NCI-H1436 treated with DMSO at 0.1 percent for 48 hours (cell line): ENCODE measurements at places on chromosomes 7 and 10.

- DNase-seq: no peak
Measured at GRCh38 chr10:137031-137430, 1.8 kb downstream of the ZMYND11 start.

GRCh38 chr10:110833234-110833940, 38.3 kb upstream of the PDCD4 start:
- DNase-seq: no peak

DNA sequence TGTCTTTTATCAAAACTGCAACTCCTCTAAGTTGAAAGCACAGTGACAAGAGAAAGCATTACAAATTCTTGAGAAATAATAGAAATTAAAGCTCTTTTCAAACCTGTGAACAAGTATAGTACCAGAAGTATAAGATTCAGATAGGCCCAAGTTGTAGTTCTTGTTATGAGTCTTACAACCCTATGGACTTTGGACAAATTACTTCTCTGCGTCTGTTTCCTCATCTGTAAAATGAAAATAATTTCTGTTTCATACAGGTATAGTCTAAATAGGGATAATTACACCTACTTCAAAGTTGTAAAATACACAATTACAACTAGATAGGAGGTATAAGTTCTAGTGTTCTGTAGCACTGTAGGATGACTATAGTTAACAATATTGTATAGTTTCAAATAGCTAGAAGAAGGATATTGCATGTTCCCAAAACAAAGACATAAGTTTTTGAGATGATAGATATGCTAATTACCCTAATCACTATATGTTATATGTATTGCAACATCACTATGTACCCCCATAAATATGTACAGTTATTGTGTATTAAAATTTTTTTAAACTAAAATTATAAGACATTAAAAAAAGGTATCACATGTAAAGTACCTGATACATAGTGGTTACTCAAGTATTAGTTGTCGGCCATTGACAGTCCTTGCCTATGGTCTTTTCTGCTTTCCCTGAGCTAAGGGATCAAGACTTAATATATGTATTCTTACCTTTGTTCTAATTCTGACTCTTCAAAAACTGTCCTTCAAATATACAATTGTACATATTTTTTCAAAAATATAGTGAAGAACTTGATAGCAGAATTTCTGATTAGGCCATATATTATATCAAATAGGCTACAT, 1.8 kb upstream of the WASL start:
- no peak for DNase-seq

DNA sequence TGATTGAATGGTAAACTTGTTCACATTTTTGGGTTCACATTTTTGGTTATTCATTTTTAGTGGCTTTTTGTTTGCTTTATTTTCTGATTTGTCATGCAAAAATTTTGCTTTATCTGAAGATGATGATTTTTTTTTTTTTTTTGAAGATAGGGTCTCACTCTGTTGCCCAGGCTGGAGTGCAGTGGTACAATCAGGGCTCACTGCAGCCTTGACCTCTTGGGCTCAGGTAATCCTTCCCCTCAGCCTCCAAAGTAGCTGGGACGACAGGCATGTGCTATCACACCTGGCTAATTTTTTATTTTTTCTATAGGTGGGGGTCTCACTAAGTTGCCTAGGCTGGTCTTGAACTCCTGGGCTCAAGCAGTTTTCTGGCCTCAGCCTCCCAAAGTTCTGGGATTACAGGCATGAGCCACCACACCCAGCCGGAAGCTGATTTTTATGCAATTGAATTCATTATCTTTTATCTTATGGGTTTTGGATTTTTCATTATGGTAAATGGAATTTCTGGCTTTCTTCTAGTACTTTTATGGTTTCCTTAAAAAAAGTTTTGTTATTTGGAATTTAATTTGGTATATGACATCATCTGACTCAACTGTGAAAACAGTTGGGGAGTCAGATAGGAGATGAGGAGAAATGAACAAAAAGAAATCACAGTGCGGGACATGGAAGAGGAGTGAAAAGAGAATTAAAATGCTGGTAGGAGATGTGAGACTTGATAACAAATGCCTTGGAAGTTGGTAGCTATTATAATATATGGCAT, 158.7 kb downstream of the LRMDA start:
- no peak for DNase-seq

GRCh38 chr7:111953611-111954010, 252.6 kb downstream of the DOCK4 start:
- DNase-seq: no peak

GRCh38 chr10:69470463-69471384, 19.5 kb downstream of the TSPAN15 start:
- no peak for DNase-seq

- DNase-seq: no peak
Measured at GRCh38 chr7:99489235-99489634, 10.8 kb downstream of the ZNF394 start.

- no peak for DNase-seq
Measured at GRCh38 chr7:5767066-5767465, 14.4 kb downstream of the RNF216 start.

DNA sequence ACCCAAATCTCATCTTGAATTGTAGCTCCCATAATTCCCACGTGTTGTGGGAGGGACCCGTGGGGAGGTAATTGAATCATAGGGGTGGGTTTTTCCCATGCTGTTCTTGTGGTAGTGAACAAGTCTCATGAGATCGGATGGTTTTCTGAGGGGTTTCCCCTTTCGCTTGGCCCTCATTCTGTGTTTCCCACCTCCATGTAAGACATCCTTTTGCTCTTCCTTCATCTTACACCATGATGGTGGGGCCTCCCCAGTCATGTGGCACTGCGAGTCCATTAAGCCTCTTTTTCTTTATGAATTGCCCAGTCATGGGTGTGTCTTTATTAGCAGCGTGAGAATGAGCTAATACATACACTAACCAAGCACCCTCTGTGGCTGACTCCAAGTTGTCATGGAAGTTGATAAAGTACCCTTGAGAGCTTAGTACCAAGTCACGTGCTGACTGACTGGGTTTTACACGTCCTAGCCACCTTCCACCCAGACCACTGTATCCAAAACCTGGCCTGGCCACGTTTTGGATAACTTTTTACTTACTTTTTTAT, 614.4 kb downstream of the SDK1 start:
- no peak for DNase-seq

GRCh38 chr10:119504651-119505050, 37.9 kb downstream of the RGS10 start:
- no peak for DNase-seq

- DNase-seq: no peak
Measured at GRCh38 chr10:123377883-123378282, 223.7 kb downstream of the BUB3 start.

DNA sequence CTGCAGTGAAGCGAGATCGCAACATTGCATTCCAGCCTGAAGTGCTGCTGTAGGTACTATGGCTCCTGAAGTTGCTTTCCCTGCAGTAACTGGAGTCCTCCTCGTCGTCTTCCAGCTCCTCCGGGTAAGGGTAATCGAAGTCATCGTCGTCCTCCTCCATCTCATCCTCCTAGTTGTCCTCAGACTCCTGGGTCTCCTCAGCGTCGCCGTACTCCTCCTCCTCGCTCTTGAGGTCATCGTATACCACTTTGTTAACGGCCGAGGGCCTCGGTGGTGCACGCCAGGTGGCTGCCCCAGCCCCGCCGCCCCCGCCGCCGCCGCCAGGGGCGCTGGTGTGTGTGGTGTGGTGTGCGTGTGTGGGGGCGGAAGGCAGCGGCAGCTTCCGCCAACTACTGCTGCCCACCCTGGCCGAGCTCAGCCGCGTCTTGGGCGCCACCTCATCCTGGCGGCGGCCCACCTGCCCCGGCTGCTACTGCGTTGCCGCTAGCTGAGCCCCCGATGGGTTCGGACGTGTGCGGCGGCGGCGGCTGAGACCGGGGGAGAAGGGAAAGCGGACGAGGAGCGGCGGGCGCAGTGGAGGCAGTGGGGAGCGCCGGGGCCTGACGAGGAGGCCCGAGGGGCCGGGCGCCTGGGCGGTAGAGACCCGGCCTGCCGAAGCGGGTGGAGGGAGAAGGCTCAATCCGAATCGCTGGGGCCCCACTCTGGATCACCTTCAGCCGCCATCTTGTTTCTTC, 11.8 kb upstream of the ACBD5 start:
- no peak for DNase-seq

DNA sequence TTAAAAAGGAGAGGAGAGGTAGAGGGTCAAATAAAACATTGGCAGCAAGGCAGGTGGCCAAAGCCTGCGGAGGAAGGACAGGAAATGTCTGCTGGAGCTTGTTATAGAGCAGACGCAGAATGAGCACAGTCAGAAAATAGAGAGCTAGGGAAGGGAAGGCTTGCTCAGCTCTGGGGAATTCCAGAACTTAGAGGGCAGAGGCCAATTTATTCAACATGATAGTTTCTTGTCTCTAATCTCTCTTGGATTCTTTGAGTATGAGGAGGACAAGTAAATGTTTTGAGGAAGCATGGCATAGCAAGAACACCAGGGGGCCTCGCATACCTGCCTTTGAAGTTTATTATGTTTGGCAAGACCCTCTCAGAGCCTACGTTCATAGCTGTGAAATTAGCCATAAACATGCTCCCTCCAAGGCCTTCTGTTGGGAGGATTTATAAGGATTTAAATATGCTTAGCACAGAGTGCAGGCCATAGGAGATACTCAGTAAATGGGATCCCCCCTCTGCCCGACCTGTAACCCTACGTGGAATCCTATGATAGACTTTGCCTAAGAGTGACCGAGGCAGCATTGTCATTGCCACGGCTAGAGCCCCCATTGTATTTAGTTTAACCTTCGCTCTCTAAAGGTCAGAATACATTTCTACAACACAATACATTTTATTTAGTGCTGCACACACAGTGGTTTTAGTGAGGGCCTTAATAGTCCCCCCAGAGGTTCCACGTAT, 293.9 kb downstream of the CCDC3 start:
- no peak for DNase-seq

GRCh38 chr7:21773326-21773725, 172.4 kb downstream of the CDCA7L start:
- no peak for DNase-seq

GRCh38 chr10:117472872-117473271, 69.7 kb upstream of the EMX2 start:
- DNase-seq: no peak

DNA sequence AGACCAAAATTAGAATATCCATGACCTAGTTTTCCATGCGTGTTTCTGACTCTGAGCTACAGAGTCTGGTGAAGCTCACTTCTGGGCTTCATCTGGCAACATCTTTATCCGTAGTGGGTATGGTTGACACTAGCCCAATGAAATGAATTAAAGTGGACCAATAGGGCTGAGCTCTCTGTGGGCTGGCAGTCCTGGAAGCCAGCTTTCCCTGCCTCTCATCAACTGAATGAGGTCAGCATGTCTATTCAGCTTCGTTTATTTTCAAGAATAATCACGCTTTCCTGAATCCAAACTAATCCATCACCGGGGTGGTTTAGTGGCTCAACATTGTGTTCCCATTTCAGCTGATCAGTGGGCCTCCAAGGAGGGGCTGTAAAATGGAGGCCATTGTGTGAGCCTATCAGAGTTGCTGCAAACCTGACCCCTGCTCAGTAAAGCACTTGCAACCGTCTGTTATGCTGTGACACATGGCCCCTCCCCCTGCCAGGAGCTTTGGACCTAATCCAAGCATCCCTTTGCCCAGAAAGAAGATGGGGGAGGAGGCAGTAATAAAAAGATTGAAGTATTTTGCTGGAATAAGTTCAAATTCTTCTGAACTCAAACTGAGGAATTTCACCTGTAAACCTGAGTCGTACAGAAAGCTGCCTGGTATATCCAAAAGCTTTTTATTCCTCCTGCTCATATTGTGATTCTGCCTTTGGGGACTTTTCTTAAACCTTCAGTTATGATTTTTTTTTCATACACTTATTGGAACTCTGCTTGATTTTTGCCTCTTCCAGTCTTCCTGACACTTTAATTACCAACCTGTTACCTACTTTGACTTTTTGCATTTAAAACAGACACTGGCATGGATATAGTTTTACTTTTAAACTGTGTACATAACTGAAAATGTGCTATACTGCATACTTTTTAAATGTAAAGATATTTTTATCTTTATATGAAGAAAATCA, 35.5 kb downstream of the CAV1 start:
- no peak for DNase-seq

DNA sequence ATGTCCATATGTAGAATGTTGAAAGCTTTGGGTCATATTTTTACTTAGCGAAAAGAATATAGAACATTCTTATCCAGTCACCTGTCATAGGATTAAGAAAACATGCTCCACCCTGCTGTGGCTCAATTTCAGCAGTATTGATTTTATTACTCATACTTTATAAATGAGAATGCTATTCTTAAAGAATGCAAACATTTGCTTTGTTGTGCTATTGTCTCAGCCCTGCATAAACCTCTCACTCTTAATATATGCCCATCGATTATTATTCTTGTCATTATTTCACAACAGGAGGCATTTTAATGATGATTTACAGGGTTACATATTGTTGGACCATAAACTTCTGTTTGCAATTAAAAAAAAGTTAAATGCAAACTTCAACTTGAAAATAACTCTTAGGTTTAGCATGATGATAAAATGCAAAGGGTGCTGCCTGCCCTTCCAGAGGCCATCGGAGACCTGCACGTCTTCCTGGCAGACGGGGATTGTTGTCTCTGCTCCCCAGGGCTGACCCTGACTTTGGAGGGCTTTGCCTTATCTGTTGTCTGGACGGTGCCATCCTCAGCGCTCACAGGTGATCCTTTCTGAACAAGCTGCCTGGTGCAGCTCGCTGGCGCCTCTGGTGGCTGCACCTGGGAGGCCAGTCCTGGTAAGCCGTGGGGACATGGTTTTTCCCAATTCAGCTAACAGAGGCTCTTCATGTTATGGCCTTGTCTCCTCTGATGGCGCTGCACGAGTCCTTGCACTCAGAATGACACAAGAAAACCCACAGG, 50.0 kb upstream of the SHH start:
- no peak for DNase-seq

DNA sequence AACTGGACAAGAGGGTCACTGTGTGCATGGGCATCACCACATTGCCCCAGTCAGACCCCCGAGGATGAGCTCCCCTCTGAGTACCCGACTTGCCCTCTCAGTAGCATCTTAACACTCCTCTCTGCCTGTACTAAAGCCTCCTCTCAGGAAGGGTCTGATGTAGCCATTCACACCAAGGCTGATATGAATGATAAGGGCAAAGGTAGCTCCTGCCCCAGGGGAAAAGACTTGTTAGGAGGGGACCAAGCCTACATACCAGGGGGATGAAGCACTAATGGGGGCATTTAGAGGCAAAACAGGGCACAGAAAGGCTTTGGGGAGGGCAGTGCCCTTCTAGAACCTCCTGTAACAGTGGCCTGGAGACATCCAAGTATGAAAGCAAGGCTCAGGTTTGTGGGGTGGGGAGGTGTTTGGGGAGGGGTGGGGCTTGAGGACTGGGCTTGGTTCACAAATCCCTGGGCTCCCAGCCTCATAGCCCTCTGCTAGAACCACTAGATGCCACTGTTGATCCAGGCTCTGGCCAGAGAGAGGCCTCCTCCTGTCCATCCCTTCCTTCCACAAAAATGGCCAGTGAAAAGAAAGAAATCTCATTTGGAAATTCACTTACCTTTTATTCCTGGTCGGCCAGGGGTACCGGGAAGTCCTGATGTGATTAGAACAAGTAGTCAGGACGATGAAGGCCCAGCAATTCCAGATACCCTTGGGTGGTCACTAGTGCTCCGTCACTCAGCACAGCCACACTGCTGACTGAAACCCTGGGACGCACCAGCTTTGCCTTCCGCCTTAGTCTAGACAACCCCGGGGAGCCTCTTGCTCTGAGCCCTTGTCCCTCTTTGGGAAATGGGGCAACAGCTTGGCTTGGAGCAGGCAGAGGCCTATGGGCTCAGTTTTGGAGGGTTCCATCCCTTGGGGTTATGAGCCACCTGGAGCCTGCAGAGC, 40.3 kb downstream of the COL17A1 start:
- DNase-seq: no peak

- no peak for DNase-seq
Measured at GRCh38 chr10:69382382-69383117, 34.2 kb downstream of the TACR2 start.
